ENCODE measurements at places on chromosomes 5 and 9.

DNA sequence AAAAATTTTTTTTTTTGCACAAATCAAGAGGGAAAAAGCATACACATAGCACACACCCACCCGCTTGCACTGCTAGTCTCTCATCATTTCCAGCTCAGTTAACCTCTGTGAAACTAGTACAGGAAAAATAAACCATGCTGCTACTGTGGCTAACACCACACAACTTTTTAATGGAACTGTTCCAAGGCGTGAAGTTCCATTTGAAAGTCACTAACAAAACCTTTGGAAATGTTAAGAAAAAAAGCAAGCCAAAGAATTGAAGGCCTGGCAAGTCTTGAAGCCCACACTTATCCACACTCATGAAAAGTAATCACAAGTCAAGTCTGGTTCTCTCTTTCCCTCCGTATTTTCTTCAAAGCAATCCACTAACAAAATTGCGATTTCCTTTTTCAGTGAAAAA lies 116.3 kb downstream of the FANCC start:
- no peak for DNase-seq

GRCh38 chr9:92384375-92384774 lies 20.0 kb downstream of the OGN start:
- no peak for DNase-seq

GRCh38 chr5:468401-468800 lies 25.4 kb downstream of the EXOC3 start:
- DNase-seq, result no peak

DNA sequence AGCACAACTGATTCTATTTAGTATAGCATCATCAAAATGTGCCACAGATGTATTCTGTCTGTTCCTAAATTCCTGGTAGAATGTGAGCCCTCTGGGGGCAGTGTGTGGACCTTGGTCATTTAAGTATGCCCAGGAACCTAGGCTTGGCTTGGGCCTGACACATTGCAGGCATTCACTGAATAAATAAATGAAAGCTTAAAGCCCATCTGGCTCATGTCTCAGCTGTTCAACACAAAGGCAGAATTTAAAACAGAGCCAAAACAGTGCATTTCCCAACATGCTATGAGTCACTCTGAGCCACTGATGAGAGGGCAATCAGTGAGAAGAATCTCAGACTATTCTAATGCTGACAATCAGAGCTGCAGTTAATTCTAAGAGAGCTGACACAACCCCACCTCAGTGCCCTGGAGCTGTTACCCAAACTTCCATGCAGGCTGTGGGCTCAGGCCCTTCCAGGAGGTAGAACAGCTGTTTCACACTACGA lies 8.1 kb downstream of the FAM193B start:
- DNase-seq, result no peak

GRCh38 chr5:107456281-107456715 lies 214.4 kb downstream of the EFNA5 start:
- DNase-seq, result no peak

DNA sequence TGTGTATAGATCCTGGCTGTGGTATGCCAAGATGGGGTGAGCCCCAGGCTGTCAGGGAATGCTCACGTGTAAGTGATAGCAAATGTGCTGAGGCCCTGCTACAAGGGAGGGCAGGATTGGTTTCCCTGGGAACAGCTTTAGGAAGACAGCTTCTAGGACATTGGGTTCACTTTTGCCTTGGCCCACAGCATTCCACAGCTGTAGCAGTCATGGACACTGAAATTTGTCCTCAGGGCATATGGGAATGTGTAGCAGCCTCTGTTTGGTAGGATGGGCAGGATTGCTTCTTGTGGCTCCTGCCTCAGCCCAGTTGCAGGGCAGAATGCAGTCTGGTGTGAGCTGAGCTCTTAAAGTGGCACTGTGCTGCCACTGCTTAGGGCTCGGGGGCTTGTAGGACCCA lies 1061.7 kb upstream of the WWC1 start:
- DNase-seq, result no peak

DNA sequence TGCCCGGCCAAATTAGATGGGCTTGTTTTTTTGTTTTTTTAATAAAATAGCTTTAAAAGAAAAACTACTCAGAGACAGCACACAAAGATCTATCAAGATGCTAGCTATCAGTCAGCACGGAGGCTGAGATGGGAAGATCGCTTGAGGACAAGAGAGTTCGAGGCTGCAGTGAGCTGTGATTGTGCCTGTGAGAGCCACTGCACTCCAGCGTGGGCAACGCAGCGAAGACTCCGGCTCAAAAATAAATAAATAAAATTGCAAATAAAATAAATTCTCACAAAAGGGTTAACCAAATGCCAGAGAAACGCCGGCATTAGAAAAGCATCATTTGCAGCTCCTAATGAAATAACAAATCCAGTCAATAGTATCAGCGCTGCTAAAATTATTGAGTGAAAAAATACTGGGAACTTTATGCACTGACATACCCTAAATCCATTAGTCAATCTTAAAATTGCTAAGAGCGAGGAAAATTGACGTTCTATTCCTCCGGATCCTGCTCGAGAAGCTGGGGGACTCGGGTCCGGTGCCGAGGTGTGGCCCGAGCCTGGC lies 681 bp downstream of the CPLANE1 start:
- no peak for DNase-seq

- no peak for DNase-seq
Observed at GRCh38 chr5:158159621-158160020, 300.7 kb upstream of the CLINT1 start.
